Caudate nucleus (tissue), 63 donors: ENCODE measurements at places on chromosomes 4 and X.
A peak's percentile ranks its signal among the peaks of the same experiment; 100 is the strongest.

GRCh38 chrX:63330681-63331080 is 20.5 kb downstream of the SPIN4 start:
- no peak for DNase-seq

DNA sequence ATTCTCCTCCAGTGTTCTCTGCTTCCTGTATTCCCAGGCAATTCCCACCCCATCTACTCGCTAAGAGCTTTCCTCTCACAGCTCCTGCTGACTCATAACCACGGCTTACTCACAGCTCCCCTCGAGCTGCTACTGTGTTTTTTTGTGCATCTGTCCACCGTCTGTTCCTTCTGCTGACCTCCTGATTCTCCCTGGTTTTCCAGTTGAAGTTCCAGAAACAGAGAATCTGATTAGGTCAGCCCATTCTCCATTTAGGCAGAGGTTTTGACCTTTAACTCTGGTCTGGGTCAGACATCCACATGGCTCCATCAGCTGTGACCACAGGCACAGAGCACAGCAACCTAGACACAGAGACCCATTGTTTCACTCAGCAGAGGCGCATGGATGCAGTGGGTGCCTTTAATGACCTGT is 5.5 kb upstream of the SMIM20 start:
- DNase-seq, result peak; percentile 8

DNA sequence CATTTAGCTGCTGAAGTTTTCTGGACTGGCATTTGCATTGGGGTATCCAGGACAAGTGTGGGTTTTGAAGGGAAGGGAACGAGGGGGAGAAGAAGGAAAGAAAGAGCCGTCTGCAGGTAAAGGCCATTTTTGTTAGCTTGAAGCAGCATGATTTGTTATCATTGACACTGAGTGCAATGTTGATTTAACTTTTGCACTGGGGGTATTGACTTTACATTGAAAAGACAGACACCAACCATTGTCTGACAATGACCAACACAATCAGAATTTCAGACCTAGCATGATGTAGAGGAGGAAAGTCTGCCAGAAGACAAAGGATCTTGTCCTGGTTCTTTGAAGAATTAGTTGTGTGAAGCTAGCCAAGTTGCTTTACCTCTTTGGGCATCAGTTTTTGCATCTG is 39.6 kb upstream of the IGFBP7 start:
- DNase-seq, result no peak

GRCh38 chrX:109351557-109351956 is 130.3 kb downstream of the GUCY2F start:
- DNase-seq, result no peak

DNA sequence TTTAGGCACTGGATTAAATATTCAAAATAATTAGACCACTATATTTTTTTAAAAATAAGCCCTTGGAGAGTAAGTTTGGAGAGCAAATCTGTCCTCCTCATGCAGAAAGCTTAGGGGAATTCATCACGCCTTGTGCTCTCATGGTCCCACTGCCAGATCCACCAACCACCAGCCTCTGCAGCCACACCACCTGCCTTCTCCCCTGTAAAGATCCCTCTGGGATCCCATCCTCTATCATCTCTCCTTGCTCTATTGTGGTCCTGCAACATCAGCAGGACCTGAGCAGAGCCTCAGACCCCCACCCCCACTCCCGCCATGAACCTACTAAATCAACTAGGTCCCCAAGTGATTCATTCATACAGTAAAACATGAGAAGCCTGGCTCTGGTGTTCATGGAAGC is 482.6 kb upstream of the GALNT7 start:
- DNase-seq, result no peak

DNA sequence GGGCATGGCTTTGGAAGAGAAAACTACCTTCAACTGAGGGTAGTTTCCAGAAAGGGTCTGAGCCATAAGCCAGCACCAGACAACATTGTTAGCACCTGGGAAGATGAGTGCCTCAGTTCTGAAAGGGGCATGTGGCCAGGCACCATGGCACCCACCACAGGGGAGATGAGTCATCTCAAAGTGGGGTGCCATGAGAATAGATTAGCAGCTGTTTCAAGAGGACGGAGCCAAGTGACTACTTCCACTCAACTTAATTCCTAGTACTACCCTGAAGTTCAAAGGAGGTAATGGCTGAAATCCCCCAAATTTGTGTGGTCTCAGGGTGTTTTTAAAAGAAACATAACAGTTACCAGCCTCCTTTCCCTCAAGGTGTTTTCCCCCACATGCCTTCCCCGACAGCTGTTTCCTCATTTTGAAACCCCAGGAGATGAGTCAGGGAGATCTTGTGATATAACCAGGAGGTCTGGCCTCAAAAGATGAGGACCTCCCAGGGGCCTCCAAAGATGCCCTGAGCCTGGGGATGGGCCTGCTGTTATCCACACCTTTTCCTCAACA is 27.8 kb upstream of the FTHL17 start:
- no peak for DNase-seq

DNA sequence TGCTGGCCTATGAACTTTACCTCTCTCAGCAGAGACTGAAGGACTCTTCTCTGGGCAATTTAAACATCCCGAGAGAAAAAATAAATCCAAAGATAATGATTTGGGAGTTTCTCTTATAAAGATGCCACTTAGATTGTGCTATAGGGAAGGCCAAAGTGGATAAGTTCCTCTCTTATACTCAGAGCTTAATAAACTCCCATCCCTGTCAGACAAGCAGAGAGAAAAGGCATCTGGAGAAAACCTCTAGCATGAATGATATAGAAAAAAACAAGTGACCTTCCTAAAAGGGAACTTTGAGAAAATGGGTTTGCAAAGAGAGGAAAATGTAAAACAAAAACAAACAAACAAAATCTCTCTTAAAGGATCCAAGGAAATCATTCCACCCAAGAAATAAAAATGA is 199.4 kb downstream of the PALLD start:
- DNase-seq, result no peak

DNA sequence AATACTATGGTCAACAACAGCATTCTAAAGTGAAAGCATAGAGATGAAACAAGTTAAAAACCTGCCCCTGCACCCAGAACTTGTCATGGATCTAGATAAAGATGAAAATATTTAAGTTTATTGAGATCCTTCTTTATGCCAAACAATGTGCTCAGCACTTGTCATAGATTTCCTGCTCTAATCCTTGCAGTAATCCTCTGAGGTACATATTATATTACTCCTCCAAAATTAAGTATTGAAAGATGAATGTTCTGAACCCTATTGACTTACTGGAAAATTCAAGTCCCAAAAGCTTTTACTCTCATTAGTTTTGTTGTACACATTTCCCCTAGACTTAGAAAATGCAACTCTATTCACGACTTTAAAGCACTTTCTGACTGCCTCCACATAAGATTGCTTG is 35.6 kb downstream of the CAMK2D start:
- DNase-seq, result no peak

GRCh38 chr4:125985856-125986255 is 671.1 kb downstream of the FAT4 start:
- no peak for DNase-seq

- DNase-seq, result no peak
Measured at GRCh38 chrX:153423652-153424051, 12.4 kb downstream of the ZFP92 start.

GRCh38 chr4:16516796-16517439 is 290.6 kb upstream of the TAPT1 start:
- peak; percentile 56 for DNase-seq

GRCh38 chr4:15569746-15570145 is 85.4 kb downstream of the FBXL5 start:
- no peak for DNase-seq

DNA sequence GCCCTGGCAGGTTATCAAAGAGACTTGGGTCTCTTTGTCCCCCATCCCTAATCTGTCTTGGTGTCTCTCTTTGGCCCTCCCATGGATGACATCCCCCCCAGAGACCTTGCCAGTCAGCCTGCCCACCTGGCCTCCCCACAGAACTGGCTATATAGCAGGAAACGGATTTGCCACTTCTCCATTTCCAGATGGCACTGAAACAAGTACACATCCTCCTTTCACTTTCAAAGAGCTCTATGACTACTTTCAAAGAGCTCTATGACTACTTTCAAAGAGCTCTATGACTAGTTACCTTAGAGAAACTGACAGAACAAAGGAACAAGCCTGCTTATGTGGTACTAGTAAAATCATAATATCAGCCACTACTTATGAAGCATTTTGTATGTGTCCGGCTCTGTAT is 175.3 kb downstream of the MAML3 start:
- no peak for DNase-seq

DNA sequence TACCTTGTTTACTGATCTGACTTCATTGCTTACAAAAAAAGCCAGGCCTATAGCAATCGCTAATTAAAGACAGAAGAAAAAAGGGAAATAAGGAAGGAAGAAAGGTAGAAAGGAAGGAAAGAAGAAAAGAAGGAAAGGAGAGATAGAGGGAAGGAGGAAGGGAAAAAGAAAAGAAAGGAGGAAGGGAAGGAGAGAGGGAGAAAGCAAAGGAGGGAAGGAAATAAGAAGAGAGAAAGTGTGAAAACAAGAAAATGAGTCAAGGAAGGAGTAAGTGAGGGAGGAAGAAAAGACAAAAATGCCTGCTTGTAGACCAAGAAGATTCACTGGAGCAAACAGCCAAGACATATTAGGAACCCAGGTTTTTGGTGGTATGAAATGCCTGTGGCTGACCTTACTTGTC is 57.0 kb upstream of the MAGEB16 start:
- no peak for DNase-seq

- no peak for DNase-seq
Measured at GRCh38 chr4:155391932-155392331, 15.2 kb upstream of the MAP9 start.

GRCh38 chr4:2361366-2362265 is 56.8 kb downstream of the ZFYVE28 start:
- no peak for DNase-seq

DNA sequence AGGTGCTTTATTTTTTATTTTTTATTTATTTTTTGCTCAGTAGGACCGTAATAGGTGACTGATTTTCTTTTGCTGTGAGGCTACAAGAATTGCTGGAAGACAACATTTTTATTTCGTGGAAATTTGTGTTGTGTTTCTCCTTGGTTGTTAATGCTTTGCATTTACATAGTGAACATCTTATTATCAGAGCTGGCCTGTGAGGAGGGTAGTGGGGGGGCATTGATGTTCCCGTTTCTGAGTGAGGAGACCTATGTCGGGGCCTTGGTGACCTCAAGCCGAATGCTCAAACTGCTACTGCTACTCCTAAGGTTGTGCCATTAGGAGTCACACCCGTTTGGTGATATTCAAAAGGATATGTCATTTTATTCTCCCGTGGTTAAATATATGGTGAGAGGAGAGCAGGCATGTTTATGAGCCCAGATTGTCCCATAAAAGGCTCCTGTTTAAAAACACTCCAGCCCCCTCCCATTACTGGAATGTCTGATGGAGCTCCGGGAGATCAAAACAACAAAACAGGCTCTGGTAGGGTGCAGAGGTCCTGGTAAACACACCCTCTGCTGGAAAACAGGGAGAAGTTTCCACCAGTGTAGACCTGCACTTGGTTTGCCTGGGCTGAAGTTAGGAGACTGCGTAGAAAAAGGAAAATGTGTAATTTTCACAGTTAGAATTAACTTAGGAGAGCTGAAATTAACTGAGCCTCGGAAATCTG is 5.6 kb downstream of the PDGFRA start:
- DNase-seq, result no peak

DNA sequence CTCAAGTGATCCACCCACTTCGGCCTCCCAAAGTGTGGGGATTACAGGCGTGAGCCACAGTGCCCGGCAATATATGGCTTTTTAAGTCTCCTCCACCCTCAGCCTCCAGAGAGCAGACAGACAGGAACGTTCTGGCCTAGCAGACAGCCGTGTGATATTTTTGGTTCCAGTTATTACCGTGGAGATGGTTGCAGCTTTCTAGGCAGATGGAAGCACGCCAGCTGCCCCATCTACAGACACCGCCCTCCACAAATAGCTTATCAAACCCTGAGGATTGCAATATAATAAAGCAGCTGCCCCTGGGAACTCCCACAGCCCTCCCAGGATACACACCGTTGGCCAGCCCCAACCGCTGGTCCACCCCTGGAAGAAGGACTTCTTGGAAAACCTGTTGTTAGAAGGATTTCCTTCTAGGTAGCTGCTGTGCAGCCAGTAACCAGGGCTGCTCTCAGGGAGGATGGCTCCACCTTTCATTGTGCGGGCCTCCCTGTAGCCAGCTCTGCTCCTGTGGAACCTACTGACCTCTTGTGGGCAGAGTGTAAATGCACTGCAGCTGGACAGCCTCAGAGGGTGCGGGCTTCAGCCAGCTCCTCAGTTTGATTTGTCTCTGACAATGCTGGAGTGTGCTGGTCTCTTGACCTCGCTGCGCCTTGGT is 44.0 kb downstream of the SLC25A5 start:
- DNase-seq, result no peak

GRCh38 chrX:110531873-110532580 is 173.4 kb downstream of the RTL9 start:
- DNase-seq, result no peak

GRCh38 chr4:140223056-140223810 is 69.2 kb upstream of the MAML3 start:
- no peak for DNase-seq

DNA sequence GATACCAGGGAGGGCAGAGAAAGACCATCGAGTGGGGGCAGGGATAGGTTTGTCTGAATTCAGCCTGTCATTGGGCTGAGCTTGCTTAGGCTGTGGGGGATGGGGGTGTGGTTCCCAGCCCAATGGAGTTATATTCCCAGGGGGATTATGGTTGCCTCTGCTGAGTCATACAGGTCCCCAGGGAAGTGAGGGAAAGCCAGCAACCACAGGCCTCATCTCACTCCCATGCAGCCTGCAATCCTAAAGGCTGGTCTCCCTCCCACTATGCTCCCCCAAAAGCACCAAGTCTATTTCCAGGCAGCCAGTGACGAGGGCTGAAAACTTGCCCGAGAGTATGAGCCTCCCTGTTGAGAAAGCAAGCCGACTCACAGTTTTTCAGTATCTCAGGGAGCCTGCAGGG is 39.3 kb downstream of the AFM start:
- no peak for DNase-seq

DNA sequence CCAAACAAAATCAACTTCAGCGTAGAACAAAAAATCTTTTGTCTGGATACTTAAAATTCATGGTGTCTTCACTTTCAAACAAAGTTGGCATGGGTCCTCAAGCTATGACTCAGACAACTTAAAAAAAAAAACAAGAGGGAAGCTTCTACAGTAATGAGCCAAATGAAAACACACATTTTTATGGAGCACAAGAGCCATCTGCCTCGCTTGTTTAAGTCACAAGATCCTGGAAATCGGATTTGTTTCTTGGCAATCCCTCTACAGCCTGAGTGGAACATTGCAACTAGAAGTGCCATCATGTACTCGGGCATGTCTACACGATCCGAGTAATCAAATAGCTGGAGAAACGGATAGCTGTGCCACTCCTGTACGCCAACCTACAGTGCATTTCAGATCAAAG is 22.6 kb downstream of the LAMP2 start:
- DNase-seq, result no peak

GRCh38 chrX:53195401-53195800 is 29.6 kb downstream of the KDM5C start:
- no peak for DNase-seq

- no peak for DNase-seq
Measured at GRCh38 chr4:168739886-168740285, 243.0 kb downstream of the PALLD start.

- DNase-seq, result no peak
Measured at GRCh38 chr4:25330905-25331808, 18.6 kb downstream of the ZCCHC4 start.
